ENCODE measurements at places on chromosomes 7 and 10.

DNA sequence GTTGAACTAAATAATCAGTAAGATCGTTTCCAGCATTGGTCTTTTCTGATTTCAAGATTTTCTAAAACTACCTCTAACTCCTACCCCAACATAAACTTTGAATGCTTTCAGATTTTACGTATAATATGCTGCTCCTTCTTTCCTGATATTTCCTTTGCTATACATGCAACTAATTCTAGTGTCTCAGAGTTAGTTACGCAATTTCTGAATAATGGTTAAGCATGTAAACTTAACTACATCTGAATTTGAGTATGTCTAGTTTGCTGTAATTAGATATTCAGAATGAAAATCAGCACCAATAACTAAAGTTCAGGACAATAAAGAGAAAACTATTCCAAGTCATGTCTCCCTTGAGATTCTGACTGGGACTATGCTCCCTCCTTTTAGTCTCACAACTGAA is 71.0 kb downstream of the SEMA3C start:
- H3K27me3 ChIP-seq: no peaks in the 10 kb centered on the region
- no peak for DNase-seq
- no peaks in the 10 kb centered on the region for H3K36me3 ChIP-seq
- H3K4me1 ChIP-seq: no peaks in the 10 kb centered on the region
- no peak overlapping the region for H3K4me3 ChIP-seq
- H3K27ac ChIP-seq: no peak overlapping the region

GRCh38 chr7:129498021-129498420 is 4.3 kb upstream of the SMKR1 start:
- no peak overlapping the region for H3K27ac ChIP-seq
- H3K36me3 ChIP-seq: no peaks in the 10 kb centered on the region
- no peaks in the 10 kb centered on the region for H3K27me3 ChIP-seq
- DNase-seq: no peak
- no peak overlapping the region for H3K4me3 ChIP-seq

GRCh38 chr10:90787393-90788198 is 70.2 kb downstream of the HTR7 start:
- H3K27me3 ChIP-seq: peaks cover 10% of the 10 kb centered on the region
- no peak overlapping the region for H3K4me3 ChIP-seq
- no peaks in the 10 kb centered on the region for H3K4me1 ChIP-seq
- no peaks in the 10 kb centered on the region for H3K36me3 ChIP-seq

- no peak overlapping the region for H3K4me3 ChIP-seq
- peaks cover 18% of the 10 kb centered on the region for H3K27me3 ChIP-seq
- no peak overlapping the region for H3K27ac ChIP-seq
- peaks cover 13% of the 10 kb centered on the region for H3K4me1 ChIP-seq
- no peaks in the 10 kb centered on the region for H3K36me3 ChIP-seq
These were observed 3.7 kb upstream of the CDHR1 start for GRCh38 chr10:84190621-84191020.

DNA sequence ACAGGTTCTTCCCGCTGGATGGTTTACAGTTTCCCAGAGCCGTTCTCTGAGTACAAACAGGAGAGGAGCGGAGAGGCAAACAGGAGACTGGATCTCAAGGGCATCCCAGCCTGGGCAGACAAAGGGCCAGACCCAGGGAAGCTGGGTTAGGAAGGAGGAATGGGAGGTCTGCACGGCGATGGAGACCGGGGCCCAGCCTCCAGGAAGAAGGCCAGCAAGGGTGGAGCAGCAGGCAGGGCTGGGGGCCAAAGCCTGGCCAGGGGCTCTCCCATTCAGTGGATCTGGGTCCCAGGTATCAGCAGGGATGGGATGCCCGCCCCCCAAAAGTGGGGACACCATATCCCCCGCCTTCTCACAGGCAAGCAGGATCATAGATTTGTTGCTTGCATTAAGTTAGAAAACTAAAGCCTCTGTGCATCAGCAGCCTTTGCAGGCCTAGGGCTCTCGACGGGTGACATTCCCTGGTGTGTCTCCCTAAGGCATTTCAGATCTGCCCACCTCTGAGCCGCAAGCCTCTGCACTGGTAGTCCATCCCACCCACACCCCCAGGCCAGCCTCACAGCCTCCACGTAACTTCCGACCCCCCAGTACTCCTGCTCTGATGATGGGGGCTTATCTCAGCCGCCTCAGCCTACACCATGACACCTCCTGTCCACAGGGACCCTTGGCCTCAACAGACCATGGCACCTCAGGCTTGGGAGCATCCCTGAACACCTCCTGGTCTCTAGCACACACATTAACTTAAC is 59.9 kb downstream of the TNS3 start:
- DNase-seq: no peak
- H3K36me3 ChIP-seq: no peaks in the 10 kb centered on the region
- H3K4me1 ChIP-seq: no peaks in the 10 kb centered on the region
- H3K27me3 ChIP-seq: peaks cover 6% of the 10 kb centered on the region
- H3K27ac ChIP-seq: no peak overlapping the region

- H3K27me3 ChIP-seq: no peaks in the 10 kb centered on the region
- H3K4me3 ChIP-seq: peak overlapping the region; percentile 77
- peaks cover 50% of the 10 kb centered on the region for H3K4me1 ChIP-seq
- peaks cover 12% of the 10 kb centered on the region for H3K36me3 ChIP-seq
- H3K27ac ChIP-seq: peak overlapping the region; percentile 99
- peak; percentile 81 for DNase-seq
These were observed 70.3 kb upstream of the KMT2E start for GRCh38 chr7:104943502-104944343.

DNA sequence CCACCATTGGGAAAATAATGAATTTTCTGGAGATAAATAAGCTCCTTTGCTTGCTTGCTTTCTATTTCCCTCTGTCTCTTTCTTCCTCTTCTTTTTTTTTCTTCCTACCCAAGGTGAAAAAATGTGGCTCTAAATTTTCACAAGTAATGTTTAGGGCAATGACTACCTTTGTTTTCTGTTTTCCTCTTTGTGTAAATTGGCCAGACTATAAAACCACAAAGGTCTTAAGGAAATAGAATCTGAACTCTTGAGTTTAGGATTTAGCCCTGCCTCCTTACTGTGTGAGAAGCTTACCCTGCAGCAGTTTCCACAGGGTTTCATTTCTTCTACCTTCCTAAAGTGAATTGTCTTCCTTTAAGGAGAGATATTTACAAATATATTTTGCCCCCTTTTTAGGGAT is 330.4 kb downstream of the ARL4A start:
- no peaks in the 10 kb centered on the region for H3K4me1 ChIP-seq
- peaks cover 6% of the 10 kb centered on the region for H3K27me3 ChIP-seq
- DNase-seq: no peak
- H3K27ac ChIP-seq: no peak overlapping the region

- peak overlapping the region; percentile 96 for H3K27ac ChIP-seq
- peaks cover 37% of the 10 kb centered on the region for H3K36me3 ChIP-seq
- peak overlapping the region; percentile 82 for H3K4me3 ChIP-seq
- H3K27me3 ChIP-seq: no peaks in the 10 kb centered on the region
- peaks cover 98% of the 10 kb centered on the region for H3K4me1 ChIP-seq
These were observed 39.6 kb upstream of the IKZF1 start for GRCh38 chr7:50264908-50265307.
